ENCODE measurements at places on chromosomes 4 and X. TPM values are rescaled to one million over a fixed set of nuclear protein-coding genes. Genes with fewer than 3 reads are reported as not detected.

DNA sequence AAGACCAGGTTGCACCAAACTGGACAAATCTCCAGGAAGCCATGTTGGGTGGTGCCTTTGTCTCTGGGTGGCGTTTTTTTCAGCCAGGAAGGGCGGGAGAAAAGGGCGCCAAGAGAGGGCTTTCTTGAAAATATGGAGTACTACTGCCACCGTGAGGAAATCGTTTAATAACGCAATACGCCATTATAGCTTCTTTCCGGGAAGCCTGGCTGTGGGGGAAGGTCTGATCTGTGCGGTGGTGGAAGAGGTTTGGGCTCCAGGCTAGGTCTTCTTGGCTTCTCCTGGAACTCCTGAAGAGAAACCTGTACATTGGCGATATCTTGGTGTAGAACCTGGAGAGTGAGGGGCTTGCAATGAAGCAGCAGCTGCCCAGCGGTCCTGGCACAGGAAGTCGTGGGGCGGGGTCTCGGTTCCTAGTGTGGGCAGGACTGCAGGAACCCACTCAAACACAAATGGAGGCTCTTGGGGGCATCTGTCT lies 202.7 kb downstream of the OR13H1 start:
- DNase-seq = peak; percentile 79

The BEX5 gene
- total RNA-seq = 0.84 TPM

GRCh38 chr4:3070709-3071500 lies 3.4 kb downstream of the HTT-AS start:
- DNase-seq = no peak

DNA sequence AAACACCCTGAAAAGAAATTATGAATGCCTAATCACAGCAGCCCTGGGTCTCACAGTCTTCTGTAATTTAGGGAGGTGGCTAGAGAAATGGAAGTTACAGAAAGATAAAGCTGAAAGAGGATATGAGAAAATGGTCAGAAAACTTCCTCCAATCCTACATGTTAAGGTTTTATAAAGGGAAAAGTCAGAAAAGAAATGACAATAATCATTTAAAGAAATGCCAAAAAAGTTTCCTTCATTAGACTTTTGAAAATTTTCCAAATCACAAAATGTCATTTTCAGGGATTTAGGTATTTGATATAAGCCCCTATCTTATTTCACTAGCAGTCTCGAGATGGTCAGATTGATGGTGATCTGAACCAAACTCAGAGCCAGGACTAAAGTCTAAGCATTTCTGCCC lies 276.2 kb downstream of the CHIC1 start:
- no peak for DNase-seq

GRCh38 chrX:135089126-135089525 lies 31.2 kb downstream of the ETDB start:
- no peak for DNase-seq

DNA sequence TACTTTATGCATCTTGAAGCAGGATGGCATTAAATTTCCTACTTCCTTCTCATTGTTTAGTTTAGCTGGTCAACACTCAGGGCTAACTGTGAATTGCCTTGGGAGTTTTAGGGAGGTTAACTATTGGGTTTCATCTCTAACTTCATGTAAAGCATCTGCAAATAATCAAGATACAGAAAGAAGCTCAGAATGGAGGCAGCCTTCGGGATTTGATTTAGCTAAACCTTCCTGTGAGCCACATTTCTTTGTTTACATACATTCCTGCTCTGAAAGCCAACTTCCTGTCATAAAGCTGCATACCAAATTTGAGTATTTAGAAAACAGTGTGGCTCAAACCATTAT lies 131.7 kb upstream of the PCDH18 start:
- DNase-seq = no peak

DNA sequence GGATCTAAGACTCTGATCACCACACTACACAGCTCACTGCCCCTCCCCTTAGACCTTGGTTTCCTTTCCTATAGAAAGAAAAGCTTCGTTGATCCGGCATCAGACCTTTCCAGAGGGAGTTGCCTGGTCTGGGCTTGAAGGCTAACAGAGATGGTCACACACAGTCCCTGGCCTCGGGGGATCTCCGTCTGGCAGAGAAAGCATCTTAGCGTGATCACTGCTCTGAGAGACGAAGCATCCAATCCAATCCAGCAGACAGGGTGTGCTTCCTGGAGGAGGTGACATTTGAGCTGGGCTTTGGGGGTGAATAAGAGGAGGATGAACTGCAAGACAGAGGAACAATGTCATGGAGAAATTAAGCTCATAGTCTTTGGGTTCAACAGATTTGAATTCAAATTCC lies 49.5 kb downstream of the HTRA3 start:
- no peak for DNase-seq

DNA sequence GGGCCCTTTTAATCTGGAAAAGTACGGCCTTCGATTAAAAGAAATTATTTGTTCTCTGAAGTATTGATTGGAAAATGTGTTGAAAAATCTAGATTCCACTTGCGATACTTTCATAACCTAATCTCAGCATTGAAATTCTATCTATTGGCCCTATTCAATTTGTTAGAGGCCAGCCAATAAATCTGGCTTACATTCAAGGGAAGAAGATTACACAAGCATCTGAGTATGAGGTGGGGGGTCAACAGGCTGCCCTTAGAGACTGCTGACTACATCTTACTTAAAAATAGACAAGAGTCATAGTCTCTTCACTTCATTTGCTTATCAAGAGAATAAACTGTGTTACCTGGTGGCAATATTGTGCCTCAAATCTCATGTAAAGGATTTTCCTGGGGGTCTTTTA lies 248.0 kb upstream of the KCNIP4 start:
- DNase-seq = no peak

DNA sequence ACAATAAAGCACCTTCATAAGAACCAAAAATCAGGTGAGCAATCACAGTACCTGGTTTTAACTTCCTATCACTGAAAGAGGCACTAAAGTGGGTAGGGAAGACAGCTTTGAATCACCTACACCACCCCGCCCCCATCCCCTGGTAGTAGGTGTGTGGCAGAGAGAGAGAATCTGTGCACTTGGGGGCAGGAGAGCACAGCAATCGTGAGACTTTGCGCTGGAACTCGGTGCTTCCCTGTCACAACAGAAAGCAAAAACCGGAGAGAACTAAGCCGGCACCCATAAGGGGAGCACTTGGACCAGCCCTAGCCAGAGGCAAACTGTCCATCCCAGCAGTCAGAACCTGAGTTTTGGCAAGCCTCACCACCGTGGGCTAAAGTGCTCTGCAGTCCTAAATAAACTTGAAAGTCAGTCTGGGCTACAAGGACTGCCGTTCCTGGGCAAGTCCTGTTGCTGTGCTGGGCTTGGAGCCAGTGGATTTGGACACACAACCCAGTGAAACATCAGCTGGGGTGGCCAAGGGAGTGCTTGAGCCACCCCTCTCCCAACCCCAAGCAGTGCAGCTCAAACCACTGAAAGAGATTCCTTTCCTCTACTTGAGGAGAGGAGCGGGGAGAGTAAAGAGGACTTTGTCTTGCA lies 32.1 kb downstream of the NDUFB11 start:
- no peak for DNase-seq

GRCh38 chr4:185504098-185505047 lies 30.9 kb downstream of the PDLIM3 start:
- no peak for DNase-seq

GRCh38 chr4:140126261-140126660 lies 27.7 kb downstream of the MAML3 start:
- DNase-seq = no peak

DNA sequence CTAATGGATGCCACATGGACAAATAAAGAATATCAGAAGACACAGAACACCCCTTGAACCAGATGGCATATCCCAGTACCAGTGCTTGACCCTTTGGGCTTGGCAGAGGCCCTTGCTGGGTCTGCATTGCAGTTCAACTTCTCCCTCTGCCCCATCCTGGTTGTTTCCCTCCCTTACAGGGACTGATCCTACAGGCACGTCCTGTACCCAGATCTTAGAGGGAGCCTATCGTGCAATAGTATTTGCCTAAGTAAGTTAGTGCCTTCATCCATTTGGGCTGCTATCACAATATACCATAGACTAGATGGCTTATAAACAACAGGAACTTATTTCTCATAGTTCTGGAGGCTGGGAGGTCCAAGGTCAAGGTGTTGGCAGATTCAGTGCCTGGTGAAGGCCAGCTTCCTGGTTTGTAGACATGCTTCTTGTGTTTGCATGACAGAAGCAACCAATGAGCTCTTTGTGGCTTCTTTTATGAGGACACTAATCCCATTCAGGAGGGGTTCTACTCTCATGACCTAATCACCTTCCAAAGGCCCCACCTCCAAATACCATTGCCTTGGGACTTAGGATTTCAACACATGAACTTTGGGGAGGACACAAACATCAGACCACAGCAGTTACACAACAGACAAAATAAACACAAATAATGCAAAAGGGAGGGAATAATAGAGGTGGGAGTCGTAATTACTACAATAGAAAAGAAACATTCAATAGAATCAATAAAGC lies 146.5 kb upstream of the MSX1 start:
- DNase-seq = no peak

DNA sequence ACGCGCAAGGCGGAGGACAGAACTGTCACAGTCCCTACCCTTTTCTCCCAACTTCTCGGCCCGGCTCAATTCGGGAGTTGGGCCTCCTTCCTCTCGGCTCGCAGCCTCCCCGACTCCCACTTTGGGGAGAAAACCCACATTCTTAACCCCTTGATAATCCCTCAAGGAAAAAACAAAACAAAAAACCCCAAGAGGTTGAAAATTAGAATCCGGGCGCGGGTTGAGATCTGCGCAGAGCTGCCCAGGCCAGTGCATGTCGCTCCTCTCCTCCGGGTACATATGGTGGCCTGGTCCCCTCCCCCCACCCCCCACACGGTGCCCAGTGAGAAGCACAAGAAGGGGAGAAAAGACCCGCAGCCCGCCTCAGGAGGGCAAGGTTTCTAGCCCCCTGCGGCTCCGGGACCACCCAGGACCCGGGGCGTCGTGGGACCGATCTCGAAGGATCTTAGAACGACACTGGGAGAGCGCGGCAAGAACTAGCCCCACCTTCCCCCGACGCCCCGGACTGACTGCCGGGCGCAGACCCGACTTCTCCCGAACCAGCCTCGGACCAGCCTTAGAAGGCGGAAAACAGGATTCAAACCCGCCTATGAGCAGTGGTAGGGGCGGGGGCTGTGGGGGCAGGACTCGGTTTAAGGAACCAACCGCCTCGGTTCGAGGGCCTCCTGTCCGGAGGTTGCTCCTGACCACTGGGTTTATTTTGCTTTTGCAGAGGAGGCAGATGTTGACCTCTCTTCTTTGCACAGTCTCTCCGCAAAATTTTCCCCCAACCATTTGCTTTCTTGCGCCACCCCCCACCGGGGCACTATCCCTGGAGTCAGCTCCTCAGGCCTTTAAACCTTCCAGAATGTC lies 2.5 kb upstream of the PDGFRA start:
- DNase-seq = no peak

GRCh38 chr4:39043058-39043860 lies 11.1 kb upstream of the TMEM156 start:
- DNase-seq = no peak

Data from omental fat pad (tissue), 4 donors.